Heart left ventricle (tissue), 16 donors: ENCODE measurements at places on chromosomes 16 and 17. TPM values are rescaled to one million over a fixed set of nuclear protein-coding genes. Genes with fewer than 3 reads are reported as not detected.

Gene FBXW10B
- total RNA-seq, result 0.85 TPM

DNA sequence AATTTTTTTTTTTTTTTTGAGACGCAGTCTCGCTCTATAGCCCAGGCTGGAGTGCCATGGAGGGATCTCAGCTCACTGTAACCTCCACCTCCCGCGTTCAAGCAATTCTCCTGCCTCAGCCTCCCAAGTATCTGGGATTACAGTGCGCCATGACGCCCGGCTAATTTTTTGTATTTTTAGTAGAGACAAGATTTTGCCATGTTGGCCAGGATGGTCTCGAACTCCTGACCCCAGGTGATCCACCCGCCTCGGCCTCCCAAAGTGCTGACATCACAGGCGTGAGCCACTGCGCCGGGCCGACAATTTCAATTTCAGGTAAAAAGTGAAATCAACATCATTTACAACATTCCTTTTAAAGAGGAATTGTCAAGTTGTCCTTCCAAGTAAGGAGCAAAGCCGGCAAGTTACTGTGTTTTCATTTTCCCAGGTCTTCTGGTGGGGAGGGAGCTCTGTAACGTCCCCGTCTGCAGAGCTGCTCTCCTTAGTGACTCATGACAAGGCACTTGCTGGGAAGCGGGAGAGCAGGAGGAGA is 873 bp downstream of the NPLOC4 start:
- DNase-seq, result no peak

- no peak for DNase-seq
Measured at GRCh38 chr17:81417049-81417878, 22.0 kb downstream of the BAHCC1 start.

DNA sequence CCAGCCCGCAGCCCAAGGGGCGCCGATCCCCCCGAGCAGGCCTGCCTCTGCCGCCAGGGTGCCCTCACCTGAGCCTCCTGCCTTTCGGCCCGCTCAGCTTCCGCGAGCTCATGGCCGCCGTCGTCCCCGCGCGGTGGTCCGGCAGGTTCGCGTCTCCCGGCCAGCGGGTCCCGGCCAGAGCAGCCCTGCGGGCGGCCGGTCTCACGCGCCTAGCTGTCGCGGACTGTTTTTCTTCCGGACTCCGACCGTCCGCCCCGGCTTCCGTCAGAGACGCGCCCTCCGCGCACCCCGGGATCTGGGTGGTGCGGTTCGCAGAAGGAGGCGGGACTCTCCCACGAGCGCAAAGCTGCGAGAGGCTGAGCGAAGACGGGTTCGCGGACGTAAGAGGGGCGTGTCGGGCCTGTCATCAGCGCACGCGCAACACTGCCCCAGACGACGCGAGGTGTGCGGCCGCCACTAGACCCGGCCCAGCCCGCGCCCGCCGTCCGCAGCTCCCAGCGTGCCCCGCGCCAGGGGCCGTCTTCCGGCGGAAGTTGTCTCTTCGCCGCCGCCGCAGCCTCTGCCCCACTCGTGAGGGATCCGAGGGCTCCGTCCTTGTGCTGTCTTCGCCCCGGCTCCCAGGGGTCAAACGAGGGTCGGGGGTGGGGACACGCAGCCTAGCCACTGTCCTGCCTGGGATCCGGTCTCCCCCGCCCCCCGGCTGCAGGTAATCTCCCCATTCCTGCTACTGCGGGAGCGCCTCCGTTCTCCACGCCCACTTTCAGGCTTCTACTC is at the start of gene INPP5K:
TSS of gene INPP5K (minus strand) at position 225 of the 774 bp plus-strand sequence. CDS start at position 112, 113 bp downstream.
- peak; percentile 98 for DNase-seq

DNA sequence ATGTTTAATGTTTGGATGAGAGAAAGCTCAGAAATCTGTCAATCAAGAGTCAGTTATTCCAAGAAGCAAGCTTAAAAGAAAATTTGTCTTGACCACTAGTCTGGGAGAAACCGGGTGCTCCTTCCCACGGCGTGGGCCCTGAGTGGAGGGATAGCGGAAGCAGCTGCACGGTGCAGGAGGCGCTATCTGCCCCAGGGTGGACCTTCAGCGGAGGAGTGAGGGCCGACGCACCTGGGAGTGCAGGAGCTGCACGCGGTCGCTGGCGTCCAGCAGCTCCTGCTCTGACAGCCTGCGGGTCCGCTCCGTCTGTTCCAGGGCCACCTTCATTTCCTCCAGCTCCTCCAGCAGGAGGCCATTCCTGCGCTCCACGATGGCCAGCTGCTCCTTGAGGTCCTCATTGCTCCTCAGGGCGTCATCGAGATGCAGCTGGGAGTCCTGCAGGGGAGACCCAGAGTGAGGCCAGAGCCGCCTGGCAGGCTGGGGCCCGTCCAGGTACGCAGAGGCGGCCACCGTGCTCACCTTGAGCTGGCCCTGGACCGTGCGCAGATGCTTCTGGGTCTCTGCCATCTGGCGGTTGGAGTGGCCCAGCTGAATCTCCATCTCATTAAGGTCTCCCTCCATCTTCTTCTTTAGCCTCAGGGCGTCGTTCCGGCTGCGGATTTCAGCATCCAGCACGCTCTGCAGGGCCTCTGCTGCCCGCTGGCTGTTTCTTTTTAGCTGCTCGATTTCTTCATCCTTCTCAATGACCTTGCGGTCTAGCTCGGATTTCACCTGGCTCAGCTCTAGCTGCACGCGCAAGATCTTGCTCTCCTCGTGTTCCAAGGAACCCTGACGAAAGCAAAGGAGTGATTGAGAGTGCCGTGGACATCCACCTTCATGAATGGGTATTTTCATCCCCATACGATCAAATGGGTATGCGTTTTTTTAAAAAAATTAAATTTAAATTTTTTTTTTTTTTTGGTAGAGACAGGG is 63.5 kb downstream of the MYH13 start:
- no peak for DNase-seq
